ENCODE measurements at places on chromosomes 6 and 20.

DNA sequence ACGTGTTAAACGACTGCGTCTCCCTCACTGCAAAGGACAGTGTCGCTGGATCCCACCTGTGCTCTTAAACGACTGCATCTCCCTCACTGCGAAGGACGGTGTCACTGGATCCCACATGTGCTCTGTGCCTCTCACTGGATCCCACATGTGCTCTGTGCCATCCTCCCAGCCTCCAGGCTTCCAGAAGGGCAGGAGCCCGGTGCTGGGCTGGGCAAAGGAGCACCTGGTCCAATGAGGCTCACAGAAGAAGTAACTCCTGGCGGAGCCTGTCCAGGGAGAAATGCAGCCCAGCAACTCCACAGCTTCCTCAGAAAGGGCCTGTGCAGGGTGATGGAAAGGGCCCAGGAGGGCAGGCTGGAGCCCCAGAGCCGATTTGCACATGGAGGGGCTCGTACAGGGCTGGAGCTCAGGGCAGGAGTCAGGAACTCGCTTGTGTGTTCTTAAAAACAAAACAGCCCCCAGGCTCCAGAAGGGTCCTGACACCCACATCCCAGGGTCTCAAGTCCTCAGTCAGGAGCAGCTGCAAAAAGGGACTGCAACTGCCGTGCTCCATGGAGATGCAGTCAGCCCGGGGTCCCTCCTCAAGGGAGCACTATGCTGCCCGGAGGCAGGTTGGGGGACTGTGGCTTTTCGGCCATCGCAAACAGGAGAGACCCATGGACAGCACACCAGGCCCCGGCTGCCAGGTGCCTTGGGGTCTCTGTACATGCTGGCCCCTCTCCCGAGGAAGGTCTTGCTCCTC lies 52.7 kb downstream of the DLL1 start:
- no peak for DNase-seq

DNA sequence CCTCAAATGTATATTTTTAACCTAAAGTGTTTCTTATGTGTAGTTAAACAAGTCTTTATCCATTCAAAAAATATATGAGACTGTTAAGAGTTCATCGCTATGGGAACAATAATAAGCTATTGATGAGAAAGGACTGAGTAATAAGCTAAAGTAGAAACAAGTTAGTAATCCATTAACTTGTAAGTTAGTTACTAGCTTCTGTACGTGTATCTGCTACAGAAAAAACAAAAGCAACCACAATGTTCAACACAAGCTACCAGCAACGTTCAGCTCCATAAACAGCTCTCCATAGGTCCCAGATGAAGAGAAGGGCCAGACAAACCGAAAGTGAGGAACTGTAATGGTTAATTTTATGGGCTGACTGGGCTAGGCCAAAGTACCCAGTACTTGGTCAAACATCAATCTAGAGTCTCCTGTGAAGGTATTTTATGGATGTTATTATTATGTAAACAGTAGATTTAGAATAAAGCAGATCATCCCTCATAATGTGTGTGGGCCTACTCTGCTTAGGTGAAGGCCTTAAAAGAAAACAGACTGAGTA lies 33.8 kb upstream of the FAM135A start:
- DNase-seq = no peak

- no peak for DNase-seq
Observed at GRCh38 chr6:34383161-34383631, 9.3 kb downstream of the NUDT3 start.

DNA sequence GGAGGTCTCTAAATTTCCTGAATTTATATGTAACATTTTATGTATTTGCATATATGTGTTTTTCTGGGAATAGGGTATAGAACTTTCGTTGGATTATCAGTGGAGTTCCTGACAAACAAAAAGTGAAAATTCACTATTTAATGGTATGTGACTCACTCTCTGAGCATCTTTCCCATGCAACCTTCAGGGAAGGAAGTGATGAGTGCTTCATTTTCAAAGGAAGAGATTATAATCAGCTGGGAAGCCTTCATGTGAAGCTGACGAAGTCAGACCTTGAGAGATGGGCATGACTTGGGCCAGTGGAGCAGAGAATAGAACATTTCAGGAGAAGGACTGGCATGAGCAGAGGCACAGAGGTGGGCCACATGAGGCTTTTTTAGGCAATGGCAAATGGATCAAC lies 72.7 kb downstream of the FAXC start:
- DNase-seq = no peak

DNA sequence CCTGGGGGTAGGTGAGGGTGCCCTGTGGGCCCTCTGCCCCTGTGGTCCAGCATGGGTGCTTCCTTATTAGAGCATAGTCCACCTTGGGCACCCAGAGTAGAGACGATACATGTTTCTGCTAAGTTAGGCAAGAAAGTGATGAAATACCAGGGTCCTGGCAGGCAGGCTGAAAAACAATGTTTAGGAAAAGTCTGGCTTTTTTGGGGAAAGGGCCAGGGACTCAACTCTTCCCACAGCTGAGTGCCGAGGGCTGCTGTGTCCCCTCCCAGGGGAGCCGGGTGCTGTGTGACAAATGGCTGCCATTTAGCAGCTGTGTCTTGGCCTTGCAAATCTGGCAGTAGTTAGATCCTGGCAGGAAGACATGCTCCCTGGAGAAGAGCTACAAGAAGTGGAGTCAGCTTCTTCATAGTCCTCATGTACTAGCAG lies 61.5 kb downstream of the RREB1 start:
- no peak for DNase-seq

DNA sequence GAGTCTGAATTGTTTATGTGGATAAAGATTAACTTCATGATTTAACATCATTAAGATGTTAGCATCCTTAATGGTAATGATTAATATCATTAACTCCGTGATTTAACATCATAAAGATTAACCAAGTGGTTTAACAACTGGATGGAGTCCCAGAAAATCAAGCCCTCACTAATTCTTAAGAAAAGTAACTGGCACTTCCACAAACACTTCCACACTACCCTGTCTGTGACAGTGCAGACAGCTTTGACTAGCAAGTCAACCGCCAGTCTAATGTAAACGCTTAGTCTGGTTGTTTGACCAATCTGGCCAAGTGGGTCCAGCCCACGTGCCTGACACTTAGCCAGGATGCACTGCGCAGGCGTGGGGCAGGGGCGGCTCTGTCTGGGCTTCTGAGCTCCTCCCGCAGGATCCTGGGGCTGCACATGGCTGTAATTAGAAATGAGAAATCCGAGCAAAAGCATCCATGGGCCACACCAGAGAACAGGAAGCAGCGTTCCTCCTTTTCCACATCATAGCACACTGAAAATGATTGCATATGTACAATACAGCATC lies 424.2 kb downstream of the FOXA2 start:
- DNase-seq = no peak

GRCh38 chr20:58930496-58930895 lies 50.6 kb upstream of the NELFCD start:
- DNase-seq = no peak

- no peak for DNase-seq
Observed at GRCh38 chr20:60361761-60362395, 403.7 kb downstream of the CDH26 start.

- no peak for DNase-seq
Observed at GRCh38 chr6:109446072-109446471, 5.5 kb downstream of the SMPD2 start.

GRCh38 chr20:26243731-26244130 lies 547.1 kb upstream of the ZNF337 start:
- DNase-seq = no peak

DNA sequence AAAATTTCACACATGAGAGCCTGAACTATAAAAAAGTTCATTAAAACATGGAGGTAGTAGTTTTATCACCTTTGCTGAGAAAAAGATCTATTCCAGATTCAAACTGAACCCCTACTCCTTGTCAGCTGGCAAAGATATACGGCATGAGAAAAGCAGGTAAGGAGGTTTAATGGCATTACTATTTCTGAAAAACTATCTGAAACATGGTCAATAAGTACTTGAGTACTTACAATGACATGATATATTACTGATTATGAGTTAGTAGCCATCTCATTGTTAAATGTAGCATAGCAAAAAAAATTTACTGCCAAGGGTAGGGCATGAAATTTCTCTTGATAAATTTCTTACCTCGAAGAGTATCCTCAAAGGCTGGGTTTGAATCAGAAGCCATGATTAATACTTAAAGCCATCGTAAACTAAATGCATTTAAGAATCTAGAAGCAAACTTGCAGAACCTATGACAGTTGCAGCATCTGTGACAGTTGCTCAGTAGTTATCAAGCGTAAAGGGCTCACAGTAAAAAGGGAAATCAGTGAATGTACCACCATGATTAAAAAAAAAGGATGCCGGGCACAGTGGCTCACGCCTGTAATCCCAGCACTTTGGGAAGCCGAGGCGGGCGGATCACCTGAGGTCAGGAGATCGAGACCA lies 8.7 kb downstream of the SLC17A5 start:
- no peak for DNase-seq

GRCh38 chr6:47650553-47651432 lies 47.6 kb upstream of the ADGRF4 start:
- no peak for DNase-seq

DNA sequence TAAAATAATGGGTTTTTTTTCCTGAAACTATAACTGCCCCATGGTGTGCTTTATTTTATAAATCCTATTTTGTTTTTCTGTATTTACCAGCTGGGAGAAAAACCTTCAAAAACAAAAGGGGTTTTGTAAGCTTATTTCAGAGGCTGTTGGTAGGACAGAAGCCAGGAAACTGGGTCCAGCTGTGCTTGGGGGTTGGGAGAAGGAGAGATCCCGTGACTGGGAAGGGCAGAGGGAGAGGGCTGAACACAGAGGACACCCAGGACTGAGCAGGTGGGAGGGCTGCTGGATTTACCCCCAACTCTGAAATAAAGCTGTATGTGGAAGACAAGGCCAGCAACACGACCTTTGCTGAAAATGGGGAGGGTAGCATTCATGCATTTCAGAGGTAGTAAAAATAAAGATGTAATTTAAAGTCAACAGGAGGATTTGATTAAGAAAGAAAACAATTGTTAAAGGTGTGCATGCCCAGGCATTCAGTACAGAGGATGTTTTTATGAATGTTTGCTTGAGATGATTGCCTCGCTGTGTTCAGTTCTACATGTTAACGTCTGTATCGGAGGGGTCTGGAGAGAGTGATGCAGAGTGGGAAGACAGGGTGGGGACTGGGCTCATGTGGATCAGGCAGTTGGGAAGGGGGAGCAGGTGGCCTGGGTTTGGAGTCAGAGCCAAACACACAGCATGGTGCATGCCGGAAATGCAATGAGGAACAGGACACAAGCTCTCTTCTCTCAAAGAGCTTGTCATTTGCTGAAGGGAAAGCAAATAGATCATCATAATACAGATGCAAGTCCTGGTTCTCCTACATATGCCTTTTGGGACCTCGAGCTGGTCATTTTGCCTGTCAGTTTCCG lies 21.4 kb downstream of the ARFGEF3 start:
- DNase-seq = no peak

DNA sequence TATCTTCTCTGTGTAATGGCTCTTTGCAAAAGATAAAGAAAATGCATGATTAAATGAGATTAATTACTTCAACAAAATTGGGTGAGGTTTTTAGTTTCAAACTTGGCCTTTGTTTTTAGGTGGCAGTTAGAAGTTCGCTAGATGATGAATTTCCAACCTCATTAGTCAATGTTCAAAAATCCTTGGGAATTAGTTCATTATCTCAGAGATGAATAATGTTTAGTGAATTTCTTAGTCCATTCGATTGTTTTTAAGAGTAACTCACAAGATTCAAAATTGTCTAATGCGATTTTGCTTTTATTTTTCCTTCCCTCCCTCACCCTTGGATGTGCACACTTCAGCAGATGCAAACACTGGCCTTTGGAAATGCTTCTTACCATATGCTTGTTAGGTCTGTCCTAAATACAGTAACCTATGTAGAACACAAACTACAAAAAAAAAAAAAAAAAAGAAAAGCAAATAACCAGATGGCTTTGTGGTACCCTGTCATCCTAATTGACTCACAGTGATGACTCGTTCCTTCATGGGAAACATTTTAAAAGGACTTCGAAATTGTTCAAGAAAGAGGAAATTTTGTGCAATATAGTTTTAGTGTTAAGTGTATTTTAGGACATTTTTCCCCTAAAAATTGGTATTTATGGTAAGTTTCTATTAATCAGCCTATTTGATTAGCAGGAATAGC lies 66.7 kb downstream of the FAM229B start:
- no peak for DNase-seq

- DNase-seq = no peak
Observed at GRCh38 chr6:30857112-30857511, 27.2 kb upstream of the DDR1 start.

DNA sequence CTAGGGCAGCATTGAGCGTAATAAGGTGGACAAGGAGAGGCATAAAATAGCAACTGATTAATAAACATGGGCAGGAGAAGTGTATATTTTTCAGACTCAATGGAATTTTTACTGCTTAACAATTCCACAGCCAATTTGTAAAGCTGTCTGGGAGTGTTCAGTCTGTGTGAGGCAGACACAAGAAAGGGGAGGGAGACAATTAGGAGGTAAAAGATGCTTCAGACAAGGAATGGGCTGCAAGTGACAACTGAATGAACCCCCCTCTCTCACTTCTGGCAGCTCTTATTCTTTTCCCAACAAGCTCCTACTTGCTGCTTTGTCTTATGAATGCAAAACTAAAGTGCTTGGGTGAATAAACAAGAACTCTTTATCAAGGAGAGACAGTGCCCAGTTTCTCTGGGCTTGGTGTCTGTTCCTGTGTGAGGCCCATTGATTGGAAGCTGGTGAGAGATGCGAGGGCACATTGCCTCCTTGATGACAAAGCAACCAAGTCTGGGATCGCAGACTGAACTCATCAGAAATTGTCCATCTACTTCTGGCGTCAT lies 575.3 kb downstream of the RNF144B start:
- DNase-seq = no peak

- no peak for DNase-seq
Observed at GRCh38 chr6:135329851-135330803, 149.0 kb downstream of the MYB start.

DNA sequence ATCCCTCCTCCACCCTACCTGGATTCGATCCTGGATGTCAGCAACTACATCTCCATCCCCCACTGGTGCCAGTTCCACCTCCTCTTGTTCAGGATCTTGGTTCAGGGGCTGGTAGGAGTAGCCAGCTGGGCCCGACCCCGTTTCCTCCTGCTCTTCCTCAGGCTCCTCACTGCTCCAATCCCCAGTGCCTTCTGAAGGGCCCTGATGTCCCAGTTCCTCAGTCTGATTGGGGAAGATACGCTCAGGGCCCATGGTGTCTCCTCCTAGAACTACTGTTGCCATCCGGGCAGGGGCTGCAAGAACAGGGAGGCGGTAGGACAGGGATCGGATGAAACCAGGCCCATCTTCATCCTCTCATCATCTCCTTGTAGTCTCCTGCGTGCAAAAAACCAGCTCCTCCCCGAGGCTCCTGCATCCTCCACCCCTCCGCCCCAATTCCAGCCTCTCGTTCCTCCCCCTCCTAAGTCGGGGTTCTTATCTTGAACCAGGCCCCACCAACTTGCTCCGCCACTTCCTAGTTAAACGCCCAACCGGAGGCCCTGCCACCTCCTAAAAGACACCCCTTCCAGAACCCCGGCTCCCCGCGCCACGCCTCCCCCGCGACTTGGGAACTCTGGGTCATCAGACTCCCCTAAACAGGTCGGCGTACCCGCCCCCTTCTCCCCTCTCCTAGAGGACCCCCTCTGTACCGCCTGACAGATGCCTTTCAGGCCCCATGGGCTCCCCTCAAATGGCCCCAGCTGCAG lies 476 bp downstream of the MEA1 start:
- DNase-seq = no peak

GRCh38 chr20:17579369-17580039 lies 9.6 kb downstream of the DSTN start:
- DNase-seq = no peak

All from activated effector memory CD4-positive, alpha-beta T cell treated with anti-CD3 and anti-CD28 coated beads, Interleukin-2, amount 50 U/mL, for 16 hours (primary cell).